ENCODE measurements at places on chromosomes 2 and 18.

- no peak for DNase-seq
These were observed 29.3 kb downstream of the HS1BP3 start for GRCh38 chr2:20621366-20622295.

GRCh38 chr18:79374408-79375171 lies 21.1 kb upstream of the NFATC1 start:
- DNase-seq, result no peak

DNA sequence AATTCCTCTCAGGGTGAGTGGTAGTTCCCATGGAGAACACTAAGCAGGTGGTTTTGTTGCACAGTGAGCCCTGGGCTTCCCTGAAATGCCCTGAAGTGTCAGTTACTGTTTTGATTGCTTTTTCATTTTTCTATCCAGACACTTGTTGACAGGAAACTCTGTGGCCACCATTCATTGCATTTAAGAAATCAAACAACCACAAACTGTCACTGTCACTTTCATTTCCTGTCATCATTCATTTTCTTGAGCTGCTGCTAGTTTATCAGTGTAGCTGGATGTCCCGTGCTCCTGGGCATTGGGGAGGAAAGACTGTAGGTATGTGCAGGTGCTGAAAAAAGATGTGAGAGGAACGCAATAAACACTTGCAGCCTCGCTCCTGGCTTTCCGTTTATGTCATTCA lies 891.6 kb upstream of the ZEB2 start:
- no peak for DNase-seq

DNA sequence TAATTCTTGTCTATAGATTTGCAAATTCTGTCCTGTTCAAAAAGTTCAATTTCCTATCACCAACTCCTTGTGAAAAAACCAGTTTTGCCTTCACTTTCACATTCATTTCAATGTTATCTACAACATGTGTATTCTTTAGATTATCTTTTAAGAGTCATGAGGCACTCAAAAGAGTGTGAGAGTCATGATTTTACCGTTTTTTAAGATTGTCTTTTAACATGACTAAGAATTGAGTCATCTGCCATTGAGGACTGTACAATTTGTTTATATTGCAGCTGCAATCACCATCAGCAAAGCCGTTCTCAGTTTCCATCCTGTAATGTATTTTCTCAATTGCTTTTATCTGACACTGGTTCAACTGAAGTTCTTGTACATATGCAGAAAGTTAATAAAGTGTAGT lies 275.8 kb downstream of the LNPK start:
- peak; percentile 3 for DNase-seq

GRCh38 chr2:39821871-39822270 lies 42.8 kb upstream of the THUMPD2 start:
- no peak for DNase-seq

All from fibroblast of pulmonary artery (primary cell).